ENCODE measurements at places on chromosomes 1 and 21.
A peak's percentile ranks its signal among the peaks of the same experiment; 100 is the strongest.

DNA sequence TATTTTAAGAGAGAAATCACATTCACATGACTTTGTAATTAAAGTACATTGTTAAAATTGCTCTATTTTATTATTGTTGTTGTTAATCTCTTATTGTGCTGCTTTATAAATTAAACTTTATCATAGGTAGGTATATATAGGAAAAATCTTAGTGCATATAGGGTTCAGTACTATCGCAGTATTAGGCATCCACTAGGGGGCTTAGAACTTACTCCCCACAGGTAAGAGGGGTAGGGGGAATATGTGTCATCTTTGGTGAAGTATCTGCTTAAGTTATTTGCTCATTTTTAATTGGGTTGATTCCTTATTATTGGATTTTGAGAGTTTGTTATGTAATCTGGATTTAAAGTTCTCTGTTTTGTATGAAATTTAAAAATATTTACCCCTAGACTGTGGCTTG, 385.2 kb downstream of the DUSP10 start:
- no peak for DNase-seq

- no peak for DNase-seq
Observed at GRCh38 chr1:174740249-174740968, 259.3 kb upstream of the CACYBP start.

GRCh38 chr1:183416850-183417771, 1.1 kb downstream of the NMNAT2 start:
- peak; percentile 22 for DNase-seq

DNA sequence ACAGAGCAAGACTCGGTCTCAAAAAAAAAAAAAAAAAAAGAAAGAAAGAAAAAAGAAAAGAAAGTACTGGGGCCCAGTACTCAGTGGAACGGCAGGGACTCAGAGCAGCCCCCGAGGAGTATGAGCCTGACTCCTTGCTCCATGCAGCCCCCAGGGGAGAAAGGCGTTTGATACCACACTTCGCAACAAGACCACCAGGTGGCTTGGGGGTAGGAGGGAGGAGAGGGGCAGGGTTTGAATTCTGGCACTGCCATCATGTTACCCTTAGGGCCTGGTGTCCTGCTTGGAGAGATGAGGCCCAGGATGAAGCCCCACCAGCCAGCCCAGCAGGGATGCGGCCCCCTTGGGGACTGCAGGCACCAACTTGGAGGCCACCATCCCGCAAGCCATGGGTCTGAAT, 321.3 kb upstream of the VAMP3 start:
- DNase-seq, result no peak

Measured in stimulated activated CD4-positive, alpha-beta T cell treated with anti-CD3 and anti-CD28 coated beads, Interleukin-1b, Interleukin-23, amount 100 ng/mL, for 48 hours (primary cell).